ENCODE measurements at places on chromosomes 12 and 14. TPM values are rescaled to one million over a fixed set of nuclear protein-coding genes. Genes with fewer than 3 reads are reported as not detected.

Gene POTEM
- not detected for total RNA-seq

Gene ERP27
- 64.6 TPM for total RNA-seq

Gene ZNF705A
- not detected for total RNA-seq

Gene SLC39A2
- not detected for total RNA-seq

Gene NFE2
- 7.9 TPM for total RNA-seq

Gene TAS2R31
- total RNA-seq = 3.2 TPM

Gene TAS2R7
- not detected for total RNA-seq

Gene RAB2B
- total RNA-seq = 22.3 TPM

Gene C12orf75
- 18.2 TPM for total RNA-seq

Gene ANAPC5
- 164 TPM for total RNA-seq

Gene PPP1R36
- 2.3 TPM for total RNA-seq

- DNase-seq = no peak
- H3K4me1 ChIP-seq = peaks cover 9% of the 10 kb centered on the region
- no peaks in the 10 kb centered on the region for H3K36me3 ChIP-seq
- no peak overlapping the region for H3K4me3 ChIP-seq
- H3K27me3 ChIP-seq = no peaks in the 10 kb centered on the region
- H3K27ac ChIP-seq = no peak overlapping the region
Observed at GRCh38 chr14:92641306-92641705, 107.1 kb downstream of the LGMN start.

DNA sequence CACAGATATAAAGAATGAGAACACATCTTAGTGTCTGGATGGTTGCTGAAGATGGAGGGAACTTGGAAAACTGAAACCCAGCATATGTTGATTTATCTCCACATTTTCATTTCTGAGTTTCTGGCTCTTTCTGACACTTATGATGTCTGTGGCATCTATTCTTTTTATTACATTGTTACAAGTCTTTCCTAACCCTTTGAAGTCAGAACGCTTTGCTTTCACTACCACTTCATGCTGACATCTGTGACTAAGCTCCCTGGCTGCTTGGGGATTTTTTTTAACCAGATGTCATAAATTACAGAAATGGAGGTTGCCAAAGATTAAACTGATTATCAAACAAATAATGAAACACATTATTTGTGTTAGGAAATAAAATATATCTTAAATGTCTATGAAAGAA is 188.7 kb downstream of the KITLG start:
- no peaks in the 10 kb centered on the region for H3K27me3 ChIP-seq
- H3K4me3 ChIP-seq = no peak overlapping the region

DNA sequence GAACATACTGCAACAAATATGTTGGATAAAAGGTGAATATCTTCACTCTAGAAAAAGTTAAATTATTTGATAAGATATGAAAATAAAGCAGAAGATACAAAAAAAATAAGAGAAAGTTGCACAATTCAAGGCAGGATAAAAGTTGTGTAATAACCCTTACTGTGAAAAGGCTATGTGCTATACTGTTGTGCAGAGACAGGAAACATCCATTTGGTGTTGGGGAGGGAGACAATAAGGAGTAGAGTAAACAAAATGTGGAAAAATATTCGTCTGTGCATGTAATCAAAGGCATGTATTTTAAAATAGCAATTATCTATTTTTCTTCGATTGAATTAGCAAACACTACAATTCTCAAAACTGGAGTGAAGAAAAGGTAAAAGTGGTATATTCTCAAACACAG is 34.8 kb downstream of the PTHLH start:
- no peak for DNase-seq
- no peak overlapping the region for H3K27ac ChIP-seq
- no peaks in the 10 kb centered on the region for H3K4me1 ChIP-seq
- H3K27me3 ChIP-seq = no peaks in the 10 kb centered on the region
- H3K4me3 ChIP-seq = no peak overlapping the region
- H3K36me3 ChIP-seq = no peaks in the 10 kb centered on the region

- DNase-seq = no peak
- no peaks in the 10 kb centered on the region for H3K27me3 ChIP-seq
- peaks cover 4% of the 10 kb centered on the region for H3K4me1 ChIP-seq
- H3K4me3 ChIP-seq = no peak overlapping the region
Observed at GRCh38 chr12:95505039-95505438, 31.1 kb downstream of the METAP2 start.

GRCh38 chr14:50082308-50082742 is 34.0 kb downstream of the VCPKMT start:
- no peaks in the 10 kb centered on the region for H3K4me1 ChIP-seq
- H3K27ac ChIP-seq = no peak overlapping the region
- H3K27me3 ChIP-seq = no peaks in the 10 kb centered on the region
- H3K36me3 ChIP-seq = no peaks in the 10 kb centered on the region
- H3K4me3 ChIP-seq = no peak overlapping the region

DNA sequence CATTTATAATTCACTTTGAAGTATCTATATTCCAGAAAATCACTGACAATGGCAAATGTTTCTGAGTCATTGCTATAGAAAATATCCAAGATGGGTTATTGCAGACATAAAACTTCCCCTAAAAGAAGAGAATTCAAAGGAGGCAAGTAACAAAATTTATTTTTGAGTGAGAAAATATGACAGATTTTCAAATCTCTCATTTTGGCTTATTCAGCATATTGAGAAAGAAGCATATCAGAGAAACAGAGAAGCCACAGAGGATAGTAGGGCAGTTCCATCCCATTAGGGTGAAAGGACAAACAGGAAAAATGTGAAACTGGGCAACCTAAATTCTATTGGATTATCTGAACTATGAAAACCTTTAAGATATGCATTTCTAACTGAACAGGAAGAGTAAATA is 85.0 kb downstream of the SYT1 start:
- no peak for DNase-seq
- H3K36me3 ChIP-seq = no peaks in the 10 kb centered on the region
- no peaks in the 10 kb centered on the region for H3K4me1 ChIP-seq
- H3K4me3 ChIP-seq = no peak overlapping the region
- H3K27me3 ChIP-seq = no peaks in the 10 kb centered on the region

- H3K27ac ChIP-seq = peak overlapping the region; percentile 79
- no peak overlapping the region for H3K4me3 ChIP-seq
- H3K36me3 ChIP-seq = peaks cover 16% of the 10 kb centered on the region
- no peaks in the 10 kb centered on the region for H3K27me3 ChIP-seq
Observed at GRCh38 chr12:6551063-6551461, 4.8 kb downstream of the IFFO1 start.

DNA sequence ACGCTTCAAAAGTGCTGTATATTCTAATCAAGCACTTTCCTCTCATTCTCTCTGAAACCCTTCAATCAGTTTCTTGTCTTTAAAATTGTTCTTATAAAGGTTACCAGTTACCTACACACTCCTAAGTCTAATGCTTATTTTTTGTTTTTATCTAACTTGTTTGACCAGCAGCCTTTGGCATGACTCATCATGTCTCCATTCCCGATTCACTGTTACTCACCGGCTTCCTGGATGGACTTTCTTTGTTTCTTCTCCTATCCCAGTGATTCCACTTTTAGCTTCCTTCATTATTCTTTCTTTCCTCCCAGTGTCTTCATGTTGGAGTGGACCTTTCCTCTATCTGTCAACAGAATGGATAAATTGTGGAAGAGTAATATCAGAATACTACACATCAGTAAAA is 368.6 kb upstream of the CCDC196 start:
- H3K27ac ChIP-seq = no peak overlapping the region
- H3K36me3 ChIP-seq = no peaks in the 10 kb centered on the region
- H3K4me1 ChIP-seq = no peaks in the 10 kb centered on the region
- H3K4me3 ChIP-seq = no peak overlapping the region
- no peak for DNase-seq

GRCh38 chr14:35340616-35341453 is 48.7 kb downstream of the PSMA6 start:
- no peaks in the 10 kb centered on the region for H3K27me3 ChIP-seq
- peak overlapping the region; percentile 76 for H3K27ac ChIP-seq
- H3K36me3 ChIP-seq = no peaks in the 10 kb centered on the region
- peaks cover 5% of the 10 kb centered on the region for H3K4me1 ChIP-seq
- DNase-seq = no peak
- H3K4me3 ChIP-seq = no peak overlapping the region

GRCh38 chr12:77013091-77013490 is 52.3 kb downstream of the E2F7 start:
- no peak for DNase-seq
- H3K27me3 ChIP-seq = no peaks in the 10 kb centered on the region
- no peaks in the 10 kb centered on the region for H3K36me3 ChIP-seq
- H3K4me1 ChIP-seq = peaks cover 5% of the 10 kb centered on the region
- H3K4me3 ChIP-seq = no peak overlapping the region
- no peak overlapping the region for H3K27ac ChIP-seq

GRCh38 chr12:52585946-52586345 is 12.3 kb upstream of the KRT74 start:
- no peak for DNase-seq
- no peaks in the 10 kb centered on the region for H3K36me3 ChIP-seq
- H3K27ac ChIP-seq = no peak overlapping the region
- H3K4me1 ChIP-seq = no peaks in the 10 kb centered on the region

DNA sequence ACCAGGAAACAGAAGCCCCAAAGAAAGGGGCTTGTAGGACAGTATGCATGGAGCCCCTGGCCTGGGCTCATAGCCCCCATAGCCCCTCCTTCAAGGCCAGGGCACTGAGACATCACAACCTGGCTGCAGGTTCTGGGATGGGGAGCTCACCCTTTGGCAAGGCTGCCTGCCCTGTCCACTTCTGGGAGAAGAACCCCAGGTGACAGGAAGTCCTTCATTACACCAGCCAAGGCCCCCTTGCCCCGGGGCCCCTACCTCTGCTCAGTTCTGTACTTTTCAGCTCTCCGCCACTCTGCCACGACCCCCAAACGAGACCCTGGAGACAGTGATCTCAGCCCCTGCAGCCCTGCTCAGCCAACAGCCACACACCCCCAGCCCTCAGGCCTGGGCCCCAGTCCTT is 223.2 kb upstream of the RTL1 start:
- DNase-seq = no peak
- no peaks in the 10 kb centered on the region for H3K4me1 ChIP-seq
- H3K27me3 ChIP-seq = no peaks in the 10 kb centered on the region
- H3K27ac ChIP-seq = no peak overlapping the region
- H3K4me3 ChIP-seq = no peak overlapping the region

DNA sequence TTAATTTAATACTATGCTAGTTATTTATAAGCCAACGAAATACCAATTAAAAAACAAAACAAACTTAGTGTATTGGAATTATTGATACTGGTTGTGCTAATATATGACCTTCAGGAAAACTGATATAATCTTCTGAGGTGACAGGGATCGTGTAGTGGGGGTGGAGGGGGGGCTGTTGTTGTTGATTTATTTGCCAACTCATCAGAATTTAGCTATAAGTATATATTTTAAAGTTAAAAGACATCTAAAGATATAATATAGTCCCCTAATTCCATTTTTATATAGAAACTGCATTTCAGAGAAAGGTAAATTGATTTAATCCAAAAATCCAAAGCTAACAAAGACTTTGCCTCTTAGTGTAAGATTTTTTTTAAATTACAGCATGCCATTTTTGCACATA is 210.5 kb downstream of the LRRK2 start:
- no peaks in the 10 kb centered on the region for H3K27me3 ChIP-seq
- H3K27ac ChIP-seq = no peak overlapping the region
- DNase-seq = no peak
- H3K36me3 ChIP-seq = no peaks in the 10 kb centered on the region
- H3K4me3 ChIP-seq = no peak overlapping the region

DNA sequence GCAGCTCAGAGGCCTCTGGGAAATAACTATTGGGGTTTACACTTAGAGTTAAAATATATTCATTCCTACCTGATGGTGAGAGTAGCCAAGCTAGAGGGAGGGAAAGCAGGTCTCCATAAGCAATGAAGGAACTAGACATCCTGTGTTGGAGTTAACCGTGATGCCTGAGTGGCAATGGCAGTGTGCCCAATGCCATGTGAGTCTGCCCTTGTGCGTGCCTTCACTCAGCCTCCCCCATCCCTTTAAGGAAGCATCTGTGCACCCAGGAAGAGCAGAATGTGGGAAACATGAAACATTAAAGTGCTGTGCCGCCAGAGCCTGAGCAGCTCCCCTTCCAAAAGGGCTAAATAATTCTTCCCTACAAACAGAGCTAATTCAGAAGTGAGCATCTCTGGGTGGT is 76.3 kb downstream of the COX16 start:
- no peaks in the 10 kb centered on the region for H3K4me1 ChIP-seq
- no peak overlapping the region for H3K4me3 ChIP-seq
- H3K27me3 ChIP-seq = peaks cover 6% of the 10 kb centered on the region
- H3K36me3 ChIP-seq = no peaks in the 10 kb centered on the region
- no peak overlapping the region for H3K27ac ChIP-seq

GRCh38 chr12:57845478-57846284 is 848 bp downstream of the CTDSP2 start:
- H3K27ac ChIP-seq = peak overlapping the region; percentile 97
- H3K36me3 ChIP-seq = no peaks in the 10 kb centered on the region
- peak; percentile 75 for DNase-seq
- no peaks in the 10 kb centered on the region for H3K27me3 ChIP-seq
- H3K4me1 ChIP-seq = peaks cover 18% of the 10 kb centered on the region

GRCh38 chr12:60494244-60494643 is 898.4 kb downstream of the SLC16A7 start:
- no peaks in the 10 kb centered on the region for H3K36me3 ChIP-seq
- H3K4me3 ChIP-seq = no peak overlapping the region
- DNase-seq = no peak

GRCh38 chr14:105325716-105326567 is 11.4 kb downstream of the PACS2 start:
- DNase-seq = no peak
- no peaks in the 10 kb centered on the region for H3K27me3 ChIP-seq

DNA sequence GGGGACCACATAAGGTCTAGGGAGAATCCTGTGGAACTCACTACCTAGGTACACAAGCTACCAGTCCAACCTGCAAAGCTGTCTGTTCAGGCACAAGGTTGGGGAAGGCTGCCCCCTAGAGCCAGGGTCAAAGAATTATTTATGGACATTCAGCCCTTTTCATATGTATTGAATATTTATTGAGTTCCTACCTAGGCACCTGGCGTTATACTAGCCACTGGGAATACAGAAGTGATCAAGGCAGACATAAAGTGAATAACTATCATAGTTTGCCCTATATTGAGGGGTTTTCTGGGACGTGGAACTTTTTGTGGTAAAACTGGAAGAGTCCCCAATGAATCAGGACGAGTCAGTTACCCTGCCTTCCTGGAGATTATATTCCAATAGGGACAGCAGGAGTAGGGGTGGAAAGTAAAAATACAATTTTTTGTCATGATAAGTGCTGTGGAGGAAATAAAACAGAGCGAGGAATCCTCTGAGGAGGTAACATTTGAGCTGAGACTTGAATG is 5.8 kb upstream of the SLC48A1 start:
- peak; percentile 50 for DNase-seq
- H3K36me3 ChIP-seq = no peaks in the 10 kb centered on the region
- H3K4me3 ChIP-seq = no peak overlapping the region
- no peak overlapping the region for H3K27ac ChIP-seq
- H3K27me3 ChIP-seq = peaks cover 2% of the 10 kb centered on the region
- H3K4me1 ChIP-seq = peaks cover 5% of the 10 kb centered on the region

DNA sequence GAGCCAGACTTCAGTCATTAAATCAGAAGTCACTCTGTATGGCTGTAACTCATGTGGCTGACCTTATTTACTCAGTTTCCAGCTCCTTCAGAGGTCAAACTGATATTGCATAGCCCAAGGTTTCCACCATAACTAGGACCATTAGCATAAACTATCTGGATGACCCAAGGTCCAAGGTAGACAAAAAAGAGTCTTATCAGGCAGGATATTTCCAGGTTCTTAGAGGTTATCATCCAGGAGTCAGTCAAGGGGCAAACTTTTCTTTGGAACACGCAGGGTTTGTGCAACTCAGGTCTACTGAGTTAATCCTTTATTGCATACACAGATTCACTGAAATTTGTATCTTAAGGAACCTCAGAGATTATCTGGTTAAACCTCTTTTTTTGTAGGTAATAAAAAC is 66.5 kb downstream of the AVPR1A start:
- H3K36me3 ChIP-seq = no peaks in the 10 kb centered on the region
- H3K4me3 ChIP-seq = no peak overlapping the region
- H3K27ac ChIP-seq = no peak overlapping the region
- no peak for DNase-seq
- no peaks in the 10 kb centered on the region for H3K27me3 ChIP-seq
- H3K4me1 ChIP-seq = no peaks in the 10 kb centered on the region

Data from lung (tissue), 17 donors.